ENCODE measurements at places on chromosomes 12 and 14. TPM values are rescaled to one million over a fixed set of nuclear protein-coding genes. Genes with fewer than 3 reads are reported as not detected.

The HOXC6 gene
- total RNA-seq, result 0.50 TPM

DNA sequence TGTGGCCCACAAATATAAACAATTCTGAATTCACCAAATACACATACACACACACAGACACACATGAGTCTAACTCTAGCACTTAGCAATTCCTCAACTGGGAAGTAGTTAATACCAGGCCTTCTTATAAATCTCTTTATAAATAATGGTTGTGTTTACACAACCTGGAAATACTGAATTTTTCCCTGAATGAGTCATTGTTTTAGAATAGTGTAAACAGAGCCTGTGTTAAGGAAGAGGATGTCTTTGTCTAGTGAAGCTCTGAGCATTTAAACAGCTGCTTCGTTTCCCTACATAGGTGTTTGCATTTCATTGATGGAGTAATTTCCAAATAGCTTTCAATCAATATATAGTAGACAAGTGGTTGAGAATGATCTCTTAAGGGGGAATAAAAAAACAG, 218.8 kb downstream of the BTG1 start:
- DNase-seq, result no peak

GRCh38 chr14:59918824-59919569, 947 bp upstream of the LRRC9 start:
- no peak for DNase-seq

- no peak for DNase-seq
Measured at GRCh38 chr14:93121030-93121834, 5.5 kb upstream of the ITPK1 start.
